ENCODE measurements at places on chromosomes 12 and 14.

DNA sequence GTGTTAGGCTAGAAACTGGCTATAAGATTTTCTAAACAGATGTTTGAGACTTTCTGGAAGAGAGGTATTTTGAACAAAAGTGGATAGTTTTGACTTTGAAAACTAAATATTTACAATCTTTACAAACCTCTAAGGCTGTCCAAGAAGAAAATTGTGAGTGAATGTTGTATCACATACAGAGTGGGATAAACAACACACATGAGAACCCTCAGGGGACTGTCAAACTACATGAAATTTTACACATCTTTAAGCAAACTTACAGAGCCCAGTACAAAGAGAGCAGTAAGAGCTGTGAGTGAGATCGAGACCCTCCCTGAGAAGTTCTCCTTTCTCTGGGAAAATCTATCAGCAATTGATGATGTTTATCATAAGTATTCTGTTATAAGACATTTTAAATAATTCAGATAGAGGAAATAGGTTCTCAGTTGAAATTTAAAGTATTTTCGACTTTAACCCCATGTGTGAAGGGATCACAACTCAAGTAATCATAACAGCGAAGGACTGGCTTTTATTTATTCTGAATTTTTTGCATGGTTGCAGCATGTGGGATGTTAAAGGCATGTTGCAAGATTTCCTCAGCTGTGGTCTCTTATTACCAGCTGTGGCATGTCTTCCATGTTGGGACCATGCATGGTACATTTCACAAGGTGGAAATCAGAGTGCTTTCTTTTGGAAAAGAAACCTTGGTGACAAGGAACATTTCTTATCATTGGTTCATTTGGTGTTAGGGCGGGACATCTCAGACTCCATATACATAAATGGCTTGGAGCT is 264.0 kb upstream of the PRICKLE1 start:
- no peak for DNase-seq

GRCh38 chr14:85662096-85662495 is 132.2 kb downstream of the FLRT2 start:
- no peak for DNase-seq

- no peak for DNase-seq
Measured at GRCh38 chr12:19829100-19829853, 390.0 kb downstream of the AEBP2 start.

GRCh38 chr14:90062822-90063539 is 1.2 kb downstream of the KCNK13 start:
- no peak for DNase-seq

- no peak for DNase-seq
Measured at GRCh38 chr14:100618763-100619320, 31.6 kb upstream of the BEGAIN start.

- DNase-seq: no peak
Measured at GRCh38 chr12:132404951-132405741, 75.8 kb upstream of the GALNT9 start.

DNA sequence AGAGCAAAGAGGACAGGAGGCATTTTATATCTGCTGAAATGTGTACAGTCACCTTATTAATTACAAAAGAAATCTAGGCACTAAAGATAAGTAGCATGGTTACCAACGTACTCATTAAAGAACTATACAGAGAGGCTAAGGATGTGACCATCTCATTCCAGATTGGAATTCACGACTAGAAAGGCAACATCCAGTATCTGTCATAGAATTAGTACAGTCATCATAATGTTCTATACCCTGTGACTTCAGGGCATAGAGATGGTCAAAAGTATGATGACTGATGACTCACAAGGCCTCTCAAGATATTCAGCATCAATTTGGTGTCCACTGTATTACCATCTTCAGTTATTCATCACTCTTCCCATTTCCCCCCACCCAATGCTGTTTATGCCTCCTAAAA is 144.0 kb upstream of the PLEKHG7 start:
- no peak for DNase-seq

GRCh38 chr14:28651148-28651547 is 115.4 kb upstream of the FOXG1 start:
- DNase-seq: no peak

- no peak for DNase-seq
Measured at GRCh38 chr12:64461634-64462414, 9.9 kb downstream of the TBK1 start.

GRCh38 chr12:121872546-121873215 is 14.0 kb upstream of the HPD start:
- peak; percentile 49 for DNase-seq

DNA sequence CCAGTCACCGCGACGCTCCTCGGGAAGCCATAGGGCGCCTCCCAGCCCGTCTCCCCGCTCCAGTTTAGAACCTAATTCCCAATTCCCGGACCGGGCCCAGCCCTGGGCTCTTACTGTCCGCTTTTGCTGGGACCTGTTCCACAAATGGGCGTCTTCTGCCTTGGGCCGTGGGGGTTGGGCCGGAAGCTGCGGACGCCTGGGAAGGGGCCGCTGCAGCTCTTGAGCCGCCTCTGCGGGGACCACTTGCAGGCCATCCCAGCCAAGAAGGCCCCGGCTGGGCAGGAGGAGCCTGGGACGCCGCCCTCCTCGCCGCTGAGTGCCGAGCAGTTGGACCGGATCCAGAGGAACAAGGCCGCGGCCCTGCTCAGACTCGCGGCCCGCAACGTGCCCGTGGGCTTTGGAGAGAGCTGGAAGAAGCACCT is 797 bp downstream of the UNG start:
- DNase-seq: no peak

- DNase-seq: no peak
Measured at GRCh38 chr12:3105690-3106479, 28.7 kb downstream of the TSPAN9 start.

DNA sequence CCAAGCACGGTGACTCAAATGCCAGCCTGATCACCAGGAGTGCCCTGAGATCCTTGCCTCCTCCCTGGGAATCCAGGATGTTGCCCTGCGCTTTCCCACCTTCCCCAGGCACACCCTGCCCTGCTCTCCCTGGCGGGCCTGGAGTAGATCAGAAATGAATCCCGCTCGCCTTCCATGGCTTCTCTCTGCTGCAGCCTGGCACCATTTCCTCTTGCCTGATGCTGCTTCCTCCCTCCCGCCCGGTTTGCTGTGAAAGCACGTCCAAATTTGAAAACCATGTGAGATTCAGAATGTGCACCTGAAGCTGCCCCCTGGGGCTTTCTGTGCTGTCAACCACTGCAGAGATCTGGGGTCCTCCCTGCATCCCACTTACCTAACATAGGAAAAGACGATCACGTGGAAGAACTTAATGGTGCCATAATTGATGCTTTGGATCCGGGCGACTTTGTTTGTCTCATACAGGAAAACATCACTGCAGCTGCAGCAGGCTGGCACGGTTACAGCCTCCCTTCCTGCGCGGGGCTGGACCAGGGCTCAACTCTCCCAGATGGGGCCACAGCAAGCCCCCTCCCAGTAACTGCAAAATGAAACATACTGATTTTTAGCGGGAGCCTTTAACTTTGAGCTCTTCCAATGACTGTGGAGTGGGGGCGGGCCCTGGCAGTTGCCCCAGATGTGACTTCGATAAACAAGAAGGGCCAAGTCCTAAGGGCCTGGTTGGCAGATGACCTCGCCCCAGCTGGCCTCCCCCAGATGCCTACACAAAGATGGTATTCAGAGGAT is 24.9 kb upstream of the C12orf76 start:
- DNase-seq: peak; percentile 81

DNA sequence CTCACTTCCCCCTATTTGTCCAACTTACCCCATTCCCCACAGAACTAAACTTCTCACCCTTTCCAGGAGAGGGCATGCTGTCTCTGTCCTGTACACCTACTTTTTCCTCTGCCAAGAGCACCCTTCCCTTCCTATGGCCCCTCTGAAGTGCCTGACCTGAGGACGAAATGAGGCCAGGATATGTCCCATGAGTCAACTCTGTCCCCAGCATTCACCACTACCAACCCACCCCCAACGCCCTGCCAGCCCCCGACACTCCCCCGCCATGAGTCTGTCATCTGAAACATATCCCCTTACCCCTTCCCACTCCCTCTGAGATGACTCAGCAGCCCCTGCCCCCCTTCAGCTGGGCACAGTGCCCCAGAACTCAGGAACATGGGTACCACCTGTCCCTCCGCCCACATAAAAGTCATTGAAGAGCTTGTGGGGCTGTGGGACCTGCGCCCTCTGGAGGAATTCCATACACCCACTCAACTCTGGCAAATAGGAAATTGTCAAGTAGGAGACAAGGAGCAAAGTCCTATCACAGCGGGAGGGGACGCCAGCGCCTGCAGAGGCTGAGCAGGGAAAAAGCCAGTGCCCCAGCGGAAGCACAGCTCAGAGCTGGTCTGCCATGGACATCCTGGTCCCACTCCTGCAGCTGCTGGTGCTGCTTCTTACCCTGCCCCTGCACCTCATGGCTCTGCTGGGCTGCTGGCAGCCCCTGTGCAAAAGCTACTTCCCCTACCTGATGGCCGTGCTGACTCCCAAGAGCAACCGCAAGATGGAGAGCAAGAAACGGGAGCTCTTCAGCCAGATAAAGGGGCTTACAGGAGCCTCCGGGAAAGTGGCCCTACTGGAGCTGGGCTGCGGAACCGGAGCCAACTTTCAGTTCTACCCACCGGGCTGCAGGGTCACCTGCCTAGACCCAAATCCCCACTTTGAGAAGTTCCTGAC is 26.3 kb downstream of the ITGA7 start:
- no peak for DNase-seq

- no peak for DNase-seq
Measured at GRCh38 chr12:56084958-56085543, 5.1 kb downstream of the ERBB3 start.

- no peak for DNase-seq
Measured at GRCh38 chr12:113840401-113841042, 125.6 kb downstream of the RBM19 start.

Data from anterior cingulate cortex (tissue), 58 donors.